ENCODE measurements at places on chromosomes 13 and 19.

DNA sequence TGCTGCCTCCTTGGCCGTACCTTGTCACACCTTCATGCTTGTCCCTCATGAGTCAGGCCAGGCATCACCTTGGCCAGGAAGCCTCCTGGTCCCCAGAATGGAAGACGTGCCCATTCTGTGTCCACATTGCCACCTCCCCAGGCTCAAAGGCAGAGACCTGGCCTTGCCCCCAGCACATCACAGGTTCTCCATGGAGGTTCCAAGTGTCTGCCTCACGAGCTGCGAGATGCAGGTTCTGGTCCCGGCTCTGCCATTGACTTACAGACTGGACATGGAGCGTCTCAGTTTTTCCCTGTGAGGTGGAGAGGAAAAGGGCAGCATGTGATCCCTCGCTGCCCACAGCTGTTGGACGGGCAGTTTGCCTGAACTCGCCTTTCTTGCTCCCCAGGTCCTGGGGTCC, 9.1 kb upstream of the SLC7A10 start:
- DNase-seq: no peak

GRCh38 chr13:40344270-40345148, 321.9 kb downstream of the FOXO1 start:
- DNase-seq: no peak

DNA sequence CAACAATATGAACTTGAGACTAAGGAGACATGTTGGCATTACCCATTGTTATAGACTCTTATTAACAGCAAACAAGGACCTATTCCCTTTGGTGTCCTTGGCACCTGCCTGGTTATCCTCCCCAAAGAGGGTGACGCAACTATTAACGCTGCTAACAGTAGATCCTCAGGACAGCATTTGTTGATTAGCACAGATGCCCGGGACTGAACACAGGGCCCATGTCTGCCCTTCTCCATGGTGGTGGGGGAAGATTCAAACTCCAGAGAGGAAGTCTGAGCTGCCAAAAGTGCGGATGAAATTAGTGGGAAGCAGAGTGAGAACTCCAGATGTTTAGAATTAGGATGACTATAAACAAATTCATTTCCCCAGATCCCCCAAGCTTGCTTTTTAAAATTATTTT, 101.2 kb upstream of the RAP2A start:
- no peak for DNase-seq

DNA sequence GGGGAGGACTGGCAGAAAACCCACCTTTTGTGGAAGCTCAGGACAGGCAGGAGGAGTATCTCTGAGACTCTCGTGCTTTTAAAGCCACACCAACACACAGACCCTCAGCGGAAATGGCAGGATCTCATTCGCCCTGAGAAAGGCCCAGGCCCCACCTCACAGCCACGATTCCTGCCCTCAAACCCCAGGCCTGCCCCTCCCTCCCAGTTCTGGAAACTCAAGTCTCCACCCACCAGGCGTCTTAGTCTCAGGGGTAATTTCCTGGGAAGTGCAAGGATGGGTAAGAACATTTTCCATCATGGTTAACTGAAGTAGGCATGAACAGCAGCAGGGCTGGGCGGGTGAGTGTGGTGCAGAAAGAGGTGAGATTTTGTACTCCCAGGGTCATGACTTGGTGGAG, 8.0 kb upstream of the PDE4C start:
- DNase-seq: no peak

- no peak for DNase-seq
Measured at GRCh38 chr13:45224176-45224575, 23.3 kb upstream of the KCTD4 start.

- DNase-seq: no peak
Measured at GRCh38 chr19:55232286-55232602, 3.7 kb upstream of the TMEM86B start.

- no peak for DNase-seq
Measured at GRCh38 chr19:17686592-17687024, 1.5 kb downstream of the UNC13A start.

DNA sequence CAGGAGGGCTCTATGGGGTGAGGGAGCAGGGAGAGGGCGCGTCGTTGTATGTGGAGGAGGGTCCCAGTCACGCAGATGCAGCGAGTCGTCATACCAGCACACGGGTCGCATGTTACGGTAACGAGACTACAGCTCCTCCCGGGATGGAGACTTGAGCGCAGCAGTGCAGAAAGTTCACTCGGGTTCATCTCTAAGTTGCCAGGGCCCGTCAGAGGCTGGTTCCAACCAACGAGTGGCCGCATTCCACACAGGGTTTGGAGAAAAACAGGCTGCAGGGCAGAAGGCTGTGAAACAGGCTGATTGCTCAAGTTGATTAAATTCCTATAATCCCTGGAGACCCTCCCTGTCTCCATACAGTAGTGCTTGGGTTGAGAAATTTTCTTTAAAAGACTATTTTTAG, 21.9 kb upstream of the TTYH1 start:
- no peak for DNase-seq

- no peak for DNase-seq
Measured at GRCh38 chr19:2112516-2113320, 16.0 kb downstream of the IZUMO4 start.

DNA sequence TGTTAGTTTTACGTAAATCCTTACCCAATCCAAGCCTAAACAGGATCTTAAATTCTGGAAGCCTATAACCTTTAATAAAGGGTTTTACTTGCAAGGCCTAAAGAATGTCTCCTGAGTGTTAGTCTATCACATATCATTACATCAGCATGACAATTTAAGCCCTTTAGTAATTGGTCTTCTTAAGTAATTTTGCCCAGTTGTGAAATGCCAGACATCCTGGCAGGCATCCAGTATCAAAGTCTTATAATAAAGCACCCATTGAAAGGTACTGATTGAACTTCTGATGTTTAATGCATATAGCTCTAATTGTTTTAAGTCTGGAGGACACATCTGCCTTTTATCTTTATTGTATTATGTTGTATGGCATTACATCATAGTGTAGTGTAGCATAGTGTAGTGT, 1078.9 kb downstream of the SLITRK1 start:
- DNase-seq: no peak

- no peak for DNase-seq
Measured at GRCh38 chr13:84959818-84960217, 839.4 kb downstream of the SLITRK6 start.

- no peak for DNase-seq
Measured at GRCh38 chr19:19480688-19481087, 34.7 kb downstream of the TSSK6 start.

GRCh38 chr13:42086582-42086981, 38.1 kb downstream of the DGKH start:
- no peak for DNase-seq

DNA sequence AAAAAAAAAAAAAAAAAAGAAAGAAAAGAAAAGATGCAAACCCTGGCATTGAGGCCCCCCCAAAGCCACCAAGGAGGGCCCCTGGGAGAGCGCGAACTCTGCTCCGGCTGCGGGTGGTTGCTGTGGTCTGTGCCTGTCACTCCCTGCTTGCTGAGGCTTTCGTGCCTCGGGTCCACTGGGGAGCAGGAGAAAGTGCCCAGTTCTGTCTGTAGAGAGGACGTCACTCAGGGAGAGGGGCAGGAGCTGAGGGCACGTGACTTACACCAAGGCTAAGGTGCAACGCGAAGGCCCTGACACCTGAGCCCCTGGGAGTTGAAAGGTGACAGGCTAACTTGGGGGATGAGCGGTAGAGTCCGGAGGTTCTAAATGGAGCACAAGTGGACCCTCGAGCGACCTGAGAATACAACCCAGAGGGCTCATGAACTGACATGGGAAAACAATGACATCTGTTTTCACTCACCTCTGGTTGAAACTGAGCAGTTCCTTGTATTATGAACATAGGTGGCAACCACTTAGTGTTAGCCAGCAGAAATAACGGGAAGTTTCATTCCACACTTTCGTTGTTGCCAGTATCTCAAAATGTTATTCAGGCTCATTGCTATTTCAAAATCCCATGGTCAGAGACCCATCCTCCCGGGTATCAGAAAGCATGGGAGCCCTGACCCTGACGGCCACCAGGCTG, 69.2 kb upstream of the TM9SF2 start:
- peak; percentile 30 for DNase-seq

- peak; percentile 87 for DNase-seq
Measured at GRCh38 chr13:75326173-75327134, 155.5 kb downstream of the TBC1D4 start.

DNA sequence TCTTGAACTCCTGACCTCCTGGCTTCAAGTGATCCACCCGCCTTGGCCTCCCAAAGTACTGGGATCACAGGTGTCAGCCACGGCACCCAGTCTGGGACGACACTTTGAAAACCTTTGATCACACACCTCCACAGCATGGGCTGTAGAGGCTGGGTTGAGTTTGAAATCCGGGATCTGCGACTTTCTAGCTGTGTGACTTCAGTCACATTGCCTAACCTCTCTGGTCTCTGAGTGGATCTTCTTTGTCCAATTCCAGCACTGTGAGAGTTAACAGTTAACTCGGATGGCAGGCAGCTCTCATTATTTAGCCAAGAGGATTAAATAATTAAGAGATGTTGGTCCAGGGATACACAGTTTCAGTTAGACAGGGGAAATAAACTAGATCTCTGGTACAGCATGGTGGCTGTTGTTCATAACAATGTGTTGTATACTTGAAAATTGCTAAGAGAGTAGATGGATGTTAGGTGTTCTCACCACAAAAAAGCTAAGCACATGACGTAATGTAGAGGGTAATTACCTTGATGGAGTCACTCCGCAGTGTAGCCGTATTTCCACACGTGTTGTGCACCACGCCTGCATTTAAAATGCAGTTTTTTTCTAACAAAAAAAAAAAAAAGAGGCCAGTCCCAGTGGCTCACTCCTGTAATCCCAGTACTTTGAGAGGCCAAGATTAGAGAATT, 1.9 kb downstream of the GALP start:
- no peak for DNase-seq

DNA sequence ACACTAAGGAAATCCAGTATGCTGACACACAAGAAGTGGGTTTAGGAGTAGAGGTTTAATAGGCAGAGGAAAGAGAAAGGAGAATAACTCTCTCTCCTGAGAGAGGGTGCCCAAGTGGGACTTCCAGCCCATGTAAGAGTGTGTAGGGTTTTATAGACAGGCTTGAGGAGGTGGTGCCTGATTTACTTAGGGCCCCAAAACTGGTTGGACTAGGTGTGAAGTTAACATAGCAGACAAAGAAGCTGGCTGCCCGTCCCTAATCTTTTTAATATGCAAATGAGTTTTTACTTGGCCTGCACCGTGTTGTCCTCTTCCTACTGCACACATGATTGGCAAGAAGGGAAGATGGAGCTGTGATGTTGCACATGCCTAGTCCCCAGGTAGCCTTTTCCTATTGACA, 752.5 kb upstream of the SLITRK5 start:
- DNase-seq: no peak

All from CD4-positive, alpha-beta T cell treated with Interleukin-17A for 1 hour (primary cell).